ENCODE measurements at places on chromosomes 3 and 15.

DNA sequence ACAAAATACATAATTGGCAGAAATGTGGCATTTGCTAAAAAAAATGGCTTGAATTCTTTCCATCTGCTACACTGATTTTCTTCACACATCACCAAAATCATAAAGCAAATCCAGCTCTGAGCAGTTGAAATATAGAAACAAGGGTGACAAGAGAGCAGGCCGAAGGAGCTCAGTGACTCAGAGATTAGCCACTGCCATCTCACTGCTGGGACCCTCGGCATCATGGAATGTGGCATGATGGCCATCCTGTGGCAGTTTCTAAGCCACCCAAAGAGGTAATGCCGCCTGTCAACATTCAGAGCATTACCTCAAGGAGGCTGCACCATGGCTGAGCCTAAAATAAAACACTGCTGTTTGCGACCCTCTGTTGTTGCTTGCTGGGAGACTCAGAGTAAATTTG, 80.5 kb upstream of the OSBPL11 start:
- DNase-seq: no peak

DNA sequence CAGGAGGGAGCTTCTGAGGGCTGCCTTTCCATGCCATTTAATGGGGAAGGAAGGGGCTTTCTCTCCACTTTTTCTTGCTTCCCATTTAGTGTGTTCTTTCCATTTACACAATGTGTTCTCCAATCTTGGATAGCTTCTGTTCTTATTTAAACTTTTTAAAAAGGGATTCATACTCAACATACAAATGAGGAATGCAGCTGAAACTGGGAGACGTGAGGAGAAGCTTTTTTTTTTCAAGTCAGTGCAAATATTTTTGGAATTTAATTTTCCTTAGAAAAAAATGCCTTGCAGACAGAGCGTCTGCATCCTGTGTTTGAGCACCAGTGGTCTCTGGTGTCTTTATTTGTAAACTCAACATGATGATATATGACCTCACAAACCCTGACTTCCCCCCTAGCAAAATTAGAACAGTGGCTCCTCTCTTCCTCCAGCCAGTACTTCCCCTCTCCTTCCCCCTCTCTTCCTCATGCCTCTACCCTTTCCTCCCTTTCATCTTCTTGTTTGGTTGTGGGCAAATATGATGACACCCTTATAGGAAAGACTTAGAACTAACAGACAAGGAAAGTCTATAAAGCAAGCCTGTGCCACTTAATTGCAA, 48.1 kb upstream of the PCSK6 start:
- DNase-seq: no peak

- DNase-seq: no peak
These were observed 240.1 kb upstream of the ST8SIA2 start for GRCh38 chr15:92153620-92154019.

GRCh38 chr15:59354417-59355031, 18.1 kb downstream of the MYO1E start:
- DNase-seq: no peak

DNA sequence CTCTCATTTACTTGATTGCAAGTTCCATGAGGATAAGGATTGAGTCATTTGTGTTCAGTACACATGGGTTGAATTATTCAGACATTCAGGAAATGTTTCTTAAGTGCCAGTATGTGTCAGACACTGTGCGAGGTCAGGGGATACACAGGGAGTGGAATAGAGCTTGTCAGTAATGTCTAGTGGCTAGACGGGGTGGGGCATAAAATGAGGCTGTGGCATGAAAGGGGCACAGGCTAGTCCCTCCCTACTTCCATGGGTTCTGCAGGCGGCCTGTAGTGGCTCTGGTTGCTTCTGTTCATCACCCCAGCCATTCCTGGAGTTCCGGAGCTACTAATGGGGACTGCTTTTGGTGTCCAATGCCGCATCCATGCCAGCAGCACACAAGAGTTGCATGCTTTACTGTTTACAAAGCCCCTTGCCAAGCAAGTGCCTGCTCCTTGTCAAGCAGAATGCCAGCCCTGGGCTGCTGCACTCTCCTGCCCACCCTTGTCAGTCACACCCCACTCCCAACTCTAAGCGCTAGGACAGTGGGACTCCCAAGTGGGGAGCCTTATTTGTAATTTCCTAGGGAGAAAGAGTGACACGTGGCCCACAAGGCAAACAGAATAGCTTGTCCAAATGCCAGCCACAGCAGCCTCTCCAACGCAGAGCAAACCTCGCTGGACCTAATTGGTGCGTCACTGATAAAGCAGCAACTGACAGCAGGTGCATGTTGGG, 70.8 kb downstream of the RAB11A start:
- DNase-seq: peak; percentile 89

DNA sequence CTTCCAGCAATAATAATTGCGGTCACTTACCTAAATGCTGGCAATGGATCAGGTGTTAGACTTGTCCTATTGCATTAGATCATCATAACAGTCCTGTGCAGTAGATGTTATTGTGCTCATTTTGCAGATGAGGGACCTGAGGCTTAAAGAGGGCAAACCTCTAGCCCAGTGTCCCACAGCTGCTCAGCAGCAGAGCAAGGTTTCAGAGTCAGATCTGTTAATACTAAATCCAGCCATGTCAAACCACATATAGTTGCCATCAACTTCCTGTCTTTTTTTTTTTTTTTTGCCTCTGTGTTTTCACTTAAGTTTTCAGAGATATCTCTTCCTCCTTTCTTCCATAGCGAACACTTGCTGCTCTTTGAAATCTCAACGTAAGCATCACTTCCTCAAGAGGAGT, 12.1 kb downstream of the FEZF2 start:
- no peak for DNase-seq

DNA sequence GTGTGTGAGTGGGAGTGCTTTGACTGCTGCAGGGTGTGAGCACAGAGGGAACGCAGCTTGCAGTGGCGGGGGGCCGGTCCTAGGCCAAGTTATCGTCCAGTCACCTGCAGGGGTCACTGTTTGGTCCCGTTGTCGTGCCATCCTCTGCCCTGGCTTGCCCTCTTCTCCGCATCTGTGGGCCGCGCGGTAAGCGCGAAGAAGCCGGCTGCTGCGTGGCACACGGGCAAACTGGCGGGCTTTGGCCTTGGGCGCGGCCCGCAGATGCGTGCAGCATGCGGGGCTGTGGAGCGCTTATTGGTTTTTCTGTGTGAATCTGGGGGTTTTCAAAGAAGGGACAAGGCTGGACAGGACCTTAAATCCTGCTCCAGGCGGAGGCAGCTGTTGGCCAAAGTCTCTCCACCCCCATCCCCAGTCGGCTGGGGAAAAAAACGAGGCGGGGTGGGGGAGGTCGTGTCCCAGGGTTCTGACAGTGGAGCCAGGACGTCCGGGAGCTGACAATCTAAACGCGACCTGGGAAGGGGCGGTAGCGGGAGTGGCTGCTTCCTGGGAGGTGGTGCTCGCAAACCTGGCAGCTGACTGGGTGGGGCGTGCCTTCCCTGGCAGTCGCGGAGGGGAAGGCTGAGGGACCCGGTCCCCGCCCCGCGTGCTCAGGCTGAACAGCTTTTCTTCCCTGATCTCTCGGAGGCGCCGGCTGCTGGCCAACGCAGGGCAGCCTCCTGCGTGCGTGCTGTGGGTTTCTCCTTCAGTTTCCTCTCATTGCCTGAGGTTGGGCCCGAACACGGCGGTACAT, 39.7 kb upstream of the VEPH1 start:
- no peak for DNase-seq

DNA sequence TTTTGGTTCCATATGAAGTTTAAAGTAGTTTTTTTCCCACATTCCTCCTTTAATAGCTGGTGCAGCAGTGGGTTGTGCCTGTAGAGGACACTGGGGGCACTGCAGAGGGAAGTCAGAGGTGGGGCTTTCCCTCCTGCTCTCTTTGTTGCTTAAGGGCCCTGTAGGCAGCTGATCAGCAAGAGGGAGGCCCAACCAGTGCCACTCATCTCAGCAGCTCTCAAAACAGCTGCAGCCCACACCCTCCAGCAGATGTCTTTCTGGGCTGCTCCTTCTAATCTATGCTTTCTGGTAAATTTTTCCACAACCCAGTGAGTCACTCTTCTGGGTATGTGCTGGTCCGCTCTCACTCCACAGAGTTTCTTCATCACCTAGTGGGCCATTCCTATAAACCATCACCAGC, 263.8 kb downstream of the FEZF2 start:
- no peak for DNase-seq

- DNase-seq: peak; percentile 18
These were observed 216.0 kb upstream of the ZBTB20 start for GRCh38 chr3:115363071-115363470.

DNA sequence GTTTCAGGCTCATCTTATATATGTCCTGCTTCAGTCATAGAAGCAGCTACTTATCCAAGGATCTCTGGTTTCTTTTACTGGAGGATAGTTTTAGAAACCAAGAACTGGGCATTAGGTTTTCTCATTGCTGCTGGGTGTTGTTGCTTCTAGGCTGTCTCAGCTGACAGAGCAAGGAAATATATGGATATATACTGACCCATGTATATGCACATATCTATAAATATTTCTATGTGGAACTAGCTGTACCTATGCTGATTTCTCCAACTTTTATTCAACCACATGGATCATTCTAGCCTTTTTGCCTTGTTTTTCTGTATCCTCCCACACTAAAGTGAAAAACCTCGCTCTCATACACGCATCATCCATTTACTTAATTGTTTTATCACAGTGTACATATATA, 64.2 kb downstream of the TP63 start:
- no peak for DNase-seq

DNA sequence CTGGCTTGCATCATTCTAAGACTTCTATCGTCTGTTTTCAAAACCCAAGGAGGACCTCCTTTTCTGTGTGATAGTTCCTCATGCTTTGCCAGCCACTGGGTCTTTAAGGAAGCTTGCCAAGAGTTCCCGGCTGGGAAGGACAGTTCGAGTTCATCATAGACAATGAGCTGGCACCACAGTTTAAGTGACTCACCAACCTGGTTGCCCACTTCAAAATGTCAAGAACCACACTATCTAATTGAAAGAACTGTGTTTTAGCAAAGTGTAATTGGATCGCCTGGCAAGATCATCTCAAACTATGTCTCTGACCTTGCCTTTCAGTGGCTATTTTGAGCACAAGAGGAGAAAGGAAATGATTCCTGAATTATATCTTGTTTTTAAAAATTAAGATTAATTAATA, 27.9 kb downstream of the SOX2 start:
- no peak for DNase-seq

- DNase-seq: no peak
These were observed 41.8 kb downstream of the ITGA11 start for GRCh38 chr15:68389936-68390817.

GRCh38 chr3:37910671-37911400, 49.2 kb downstream of the CTDSPL start:
- no peak for DNase-seq

- DNase-seq: no peak
These were observed 42.0 kb downstream of the UMPS start for GRCh38 chr3:124772081-124772831.

DNA sequence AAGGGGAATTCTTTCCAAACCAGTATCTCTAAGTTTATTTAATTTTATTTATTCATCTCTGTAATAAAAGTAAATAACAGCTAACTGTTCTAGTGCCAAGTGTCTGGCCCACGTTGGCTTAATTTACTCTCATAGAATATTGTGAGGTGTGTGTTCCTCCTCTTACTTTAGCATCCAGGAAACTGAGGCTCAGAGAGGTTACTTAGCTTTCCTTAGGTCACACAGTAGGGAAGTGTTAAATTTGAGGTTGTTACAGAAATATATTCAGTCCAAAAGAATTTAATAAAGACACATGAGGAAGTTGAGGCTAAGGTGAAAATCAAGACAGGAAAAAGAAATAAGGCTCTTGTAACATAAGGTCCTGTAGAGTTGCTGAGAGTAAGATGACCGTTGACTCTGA, 84.4 kb upstream of the MRPS22 start:
- no peak for DNase-seq

DNA sequence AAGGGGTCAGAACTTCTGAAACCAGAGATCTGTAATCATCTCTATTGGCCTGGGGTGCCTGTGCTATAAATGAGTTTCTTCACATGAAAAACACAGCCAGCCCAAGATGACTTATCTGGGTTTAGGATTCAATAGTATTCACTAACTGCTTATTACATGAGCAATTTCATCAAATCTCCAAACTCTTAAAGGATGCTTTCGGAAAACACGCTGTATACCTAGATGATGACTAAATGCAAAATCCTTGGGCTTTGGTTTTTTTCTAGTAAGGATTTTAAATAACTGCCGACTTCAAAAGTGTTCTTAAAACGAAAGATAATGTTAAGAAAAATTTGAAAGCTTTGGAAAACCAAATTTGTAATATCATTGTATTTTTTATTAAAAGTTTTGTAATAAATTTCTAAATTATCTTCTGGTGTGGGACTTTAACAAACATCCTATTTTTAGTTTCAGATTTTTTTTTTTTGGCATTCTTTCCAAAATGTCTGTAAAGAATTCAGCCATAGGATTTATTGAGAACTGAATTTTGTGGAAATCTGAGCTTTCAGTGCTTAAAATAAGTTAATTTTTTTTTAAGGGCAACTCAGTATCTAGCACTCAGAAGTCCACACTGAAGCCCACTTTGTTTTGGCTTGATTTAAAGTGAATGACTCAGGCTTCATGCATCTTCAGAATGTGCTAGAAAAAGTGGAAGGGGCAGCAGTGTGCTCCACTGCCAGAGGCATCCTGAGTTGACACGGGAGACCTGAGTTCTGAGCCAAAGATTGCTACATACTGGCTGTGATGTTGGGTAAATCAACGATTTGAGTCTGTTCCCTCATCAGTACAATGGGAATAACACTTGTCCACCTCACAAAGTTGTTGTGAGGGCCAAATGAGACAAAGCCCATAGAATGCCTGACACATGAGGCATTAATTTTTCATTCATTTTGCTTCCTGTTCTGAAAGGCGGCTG, 18.7 kb downstream of the TMEM43 start:
- no peak for DNase-seq

GRCh38 chr3:40718209-40718608, 193.4 kb downstream of the ZNF621 start:
- DNase-seq: peak; percentile 41

GRCh38 chr3:108546247-108546646, 35.9 kb upstream of the MYH15 start:
- DNase-seq: no peak

GRCh38 chr3:14123308-14124222, 1.1 kb downstream of the CHCHD4 start:
- DNase-seq: no peak

GRCh38 chr15:85598718-85599398, 195.9 kb downstream of the KLHL25 start:
- DNase-seq: no peak

All from epithelial cell of prostate (primary cell).